Osteocyte (in vitro differentiated cells): ENCODE measurements at places on chromosomes 6 and 20. TPM values are rescaled to one million over a fixed set of nuclear protein-coding genes. Genes with fewer than 3 reads are reported as not detected.

ADGRF1 gene
- total RNA-seq: not detected in 2 replicates

PREX1 gene
- 22.2 and 24.2 TPM in 2 replicates for total RNA-seq

TMEM200A gene
- total RNA-seq: 11.2 and 11.5 TPM in 2 replicates

SIRPB2 gene
- not detected in 2 replicates for total RNA-seq

KCNQ5 gene
- total RNA-seq: 5.5 and 7.2 TPM in 2 replicates

SULF2 gene
- total RNA-seq: 39.1 and 40.4 TPM in 2 replicates

EFCAB8 gene
- 0.64 and 0.97 TPM in 2 replicates for total RNA-seq

AURKA gene
- total RNA-seq: 10.4 and 11.7 TPM in 2 replicates

RBPJL gene
- total RNA-seq: not detected in 2 replicates

- no peak overlapping the region for H3K4me3 ChIP-seq
- peak overlapping the region; percentile 91 for H3K27ac ChIP-seq
- H3K27me3 ChIP-seq: no peaks in the 10 kb centered on the region
- no peak for DNase-seq
- H3K36me3 ChIP-seq: no peaks in the 10 kb centered on the region
- H3K4me1 ChIP-seq: peaks cover 51% of the 10 kb centered on the region
Measured at GRCh38 chr6:42403421-42403820, 48.3 kb downstream of the TRERF1 start.

GRCh38 chr6:35209081-35209480 is 4.7 kb upstream of the SCUBE3 start:
- H3K4me3 ChIP-seq: no peak overlapping the region
- no peak for DNase-seq
- H3K4me1 ChIP-seq: peaks cover 6% of the 10 kb centered on the region
- H3K27me3 ChIP-seq: peaks cover 47% of the 10 kb centered on the region
- H3K36me3 ChIP-seq: no peaks in the 10 kb centered on the region
- H3K27ac ChIP-seq: no peak overlapping the region

DNA sequence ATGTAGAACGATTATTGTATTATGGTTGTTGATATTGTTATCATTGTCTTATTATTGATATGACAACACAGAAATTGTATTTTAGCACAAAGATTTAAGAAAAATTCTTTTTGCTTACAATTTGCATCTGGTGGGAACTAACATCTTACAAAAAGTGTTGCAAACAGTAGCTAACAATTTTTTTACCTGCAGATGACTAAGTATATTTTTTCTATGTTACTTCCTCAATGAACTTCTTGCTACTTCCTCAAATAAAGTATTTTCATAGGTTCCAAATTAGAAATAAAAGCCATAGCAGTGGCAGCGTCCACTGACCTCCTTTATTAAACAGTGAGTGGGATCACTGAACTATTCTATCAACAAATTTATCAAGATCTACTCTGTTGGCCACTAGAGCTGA is 847.0 kb downstream of the PHF3 start:
- no peak overlapping the region for H3K27ac ChIP-seq
- H3K4me1 ChIP-seq: no peaks in the 10 kb centered on the region
- DNase-seq: no peak
- H3K27me3 ChIP-seq: peaks cover 45% of the 10 kb centered on the region

GRCh38 chr6:88167352-88167937 is 1.3 kb upstream of the CNR1 start:
- H3K4me1 ChIP-seq: peaks cover 9% of the 10 kb centered on the region
- no peak overlapping the region for H3K27ac ChIP-seq
- H3K36me3 ChIP-seq: peaks cover 4% of the 10 kb centered on the region
- H3K27me3 ChIP-seq: peaks cover 64% of the 10 kb centered on the region

GRCh38 chr20:61126369-61127195 is 125.5 kb upstream of the CDH4 start:
- no peak overlapping the region for H3K4me3 ChIP-seq
- peak; percentile 76 for DNase-seq
- H3K36me3 ChIP-seq: no peaks in the 10 kb centered on the region
- no peaks in the 10 kb centered on the region for H3K27me3 ChIP-seq

- DNase-seq: no peak
- no peak overlapping the region for H3K27ac ChIP-seq
- H3K27me3 ChIP-seq: no peaks in the 10 kb centered on the region
- no peaks in the 10 kb centered on the region for H3K4me1 ChIP-seq
Measured at GRCh38 chr6:114452785-114453401, 110.1 kb upstream of the HS3ST5 start.

DNA sequence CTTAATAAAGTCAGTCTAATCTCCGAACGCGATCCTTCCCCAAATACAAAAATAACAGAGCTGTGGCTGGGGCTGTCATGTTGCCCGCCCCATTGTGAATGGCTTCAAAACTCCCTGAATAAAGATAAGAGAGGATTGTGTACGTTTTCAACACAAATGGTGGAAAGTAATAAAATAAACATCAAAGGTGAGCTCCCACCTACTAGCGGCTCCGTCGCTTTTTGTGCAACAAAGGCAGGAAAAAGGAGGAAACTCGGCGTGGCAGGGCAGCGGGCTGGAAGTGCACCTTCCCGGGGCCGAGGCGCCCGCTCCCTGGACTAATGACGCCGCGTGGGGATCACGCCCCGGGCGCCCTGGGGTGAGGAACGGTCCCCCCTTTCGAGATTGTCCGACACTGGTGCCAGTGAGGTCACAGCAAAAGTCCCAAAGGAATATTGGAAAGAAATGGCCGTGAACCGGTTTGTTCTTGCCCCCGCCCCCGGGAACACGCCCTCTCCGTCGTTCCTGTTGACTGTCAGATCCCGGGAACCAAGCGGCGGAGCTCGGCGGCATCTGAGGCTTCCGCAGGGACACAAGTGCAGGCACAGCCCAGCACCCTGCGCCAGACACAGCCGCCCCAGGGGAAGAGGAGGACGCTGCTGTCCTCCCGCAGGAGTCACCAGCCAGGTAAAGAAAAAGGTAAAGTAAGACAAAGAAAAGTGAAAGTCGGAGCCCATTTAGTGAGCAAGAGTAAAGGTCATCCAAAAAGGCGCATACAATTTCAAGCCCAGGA is 1.1 kb upstream of the FOXQ1 start:
- H3K36me3 ChIP-seq: peaks cover 2% of the 10 kb centered on the region
- H3K4me3 ChIP-seq: peak overlapping the region; percentile 76
- peaks cover 79% of the 10 kb centered on the region for H3K27me3 ChIP-seq
- DNase-seq: peak; percentile 84
- H3K4me1 ChIP-seq: peaks cover 18% of the 10 kb centered on the region

DNA sequence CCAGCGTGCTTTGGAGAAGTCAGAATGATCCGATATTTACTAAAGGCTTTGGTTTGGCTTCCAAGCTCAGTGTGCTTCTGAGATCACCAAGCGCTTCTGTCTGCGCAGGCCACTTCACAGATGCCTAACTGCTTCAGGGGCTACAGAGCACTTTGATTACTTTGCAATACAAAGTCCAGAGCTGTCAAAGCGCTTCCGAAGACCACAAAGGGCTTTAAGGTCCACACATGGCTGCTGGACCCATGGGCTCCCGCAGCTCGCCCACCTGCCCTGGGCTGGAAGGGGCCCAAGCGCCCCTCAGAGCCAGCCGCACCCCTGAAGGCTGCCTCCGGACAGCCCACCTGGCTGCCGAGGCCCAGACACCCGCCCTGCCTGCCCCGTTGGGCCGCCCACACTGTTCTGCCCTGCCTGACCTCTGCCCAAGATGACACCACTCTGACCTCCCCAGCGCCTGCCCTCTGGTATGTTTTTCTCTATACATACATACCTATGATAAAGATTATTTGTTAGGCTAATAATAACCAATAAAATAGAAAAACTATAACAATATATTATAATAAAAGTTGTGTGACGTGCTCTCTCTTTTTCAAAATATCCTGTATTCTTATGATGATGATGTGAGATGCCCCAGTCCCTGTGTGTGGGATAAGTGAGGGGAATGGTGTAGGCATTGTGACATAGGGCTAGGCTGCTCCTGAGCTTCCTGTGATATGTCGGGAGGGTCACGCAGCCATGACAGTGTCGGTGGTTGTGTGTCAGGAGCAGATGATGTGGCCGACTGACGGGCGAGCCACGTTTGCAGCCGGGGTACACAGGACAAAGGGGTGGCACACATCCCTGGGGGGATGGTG is 22.6 kb downstream of the DYNLT1 start:
- H3K4me1 ChIP-seq: no peaks in the 10 kb centered on the region
- H3K4me3 ChIP-seq: no peak overlapping the region
- H3K27ac ChIP-seq: no peak overlapping the region

DNA sequence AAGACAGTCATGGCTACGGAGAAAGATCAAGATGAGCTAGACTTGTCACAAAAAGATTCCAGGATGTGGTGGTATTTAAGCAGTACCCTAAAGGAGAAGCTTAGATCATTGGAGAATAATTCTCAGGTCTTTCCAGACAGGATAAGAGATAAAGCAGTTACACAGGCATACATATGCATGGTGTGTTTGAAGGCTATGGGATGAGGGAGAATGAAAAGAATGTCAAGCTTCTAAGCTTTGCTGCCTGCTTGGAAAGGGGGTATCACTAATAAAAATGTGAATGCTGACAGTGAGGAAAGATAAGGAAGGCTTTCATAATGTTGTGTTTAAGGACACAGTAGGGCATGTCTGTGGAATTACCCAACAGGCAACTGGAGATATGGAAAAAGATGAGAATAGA is 28.1 kb downstream of the RWDD2A start:
- no peak overlapping the region for H3K27ac ChIP-seq
- no peak overlapping the region for H3K4me3 ChIP-seq
- peaks cover 13% of the 10 kb centered on the region for H3K4me1 ChIP-seq
- no peaks in the 10 kb centered on the region for H3K27me3 ChIP-seq

GRCh38 chr20:11890331-11891076 is 27.2 kb upstream of the BTBD3 start:
- peak overlapping the region; percentile 76 for H3K4me3 ChIP-seq
- H3K27me3 ChIP-seq: peaks cover 4% of the 10 kb centered on the region
- peak; percentile 97 for DNase-seq
- peaks cover 28% of the 10 kb centered on the region for H3K4me1 ChIP-seq
- H3K27ac ChIP-seq: peak overlapping the region; percentile 32

DNA sequence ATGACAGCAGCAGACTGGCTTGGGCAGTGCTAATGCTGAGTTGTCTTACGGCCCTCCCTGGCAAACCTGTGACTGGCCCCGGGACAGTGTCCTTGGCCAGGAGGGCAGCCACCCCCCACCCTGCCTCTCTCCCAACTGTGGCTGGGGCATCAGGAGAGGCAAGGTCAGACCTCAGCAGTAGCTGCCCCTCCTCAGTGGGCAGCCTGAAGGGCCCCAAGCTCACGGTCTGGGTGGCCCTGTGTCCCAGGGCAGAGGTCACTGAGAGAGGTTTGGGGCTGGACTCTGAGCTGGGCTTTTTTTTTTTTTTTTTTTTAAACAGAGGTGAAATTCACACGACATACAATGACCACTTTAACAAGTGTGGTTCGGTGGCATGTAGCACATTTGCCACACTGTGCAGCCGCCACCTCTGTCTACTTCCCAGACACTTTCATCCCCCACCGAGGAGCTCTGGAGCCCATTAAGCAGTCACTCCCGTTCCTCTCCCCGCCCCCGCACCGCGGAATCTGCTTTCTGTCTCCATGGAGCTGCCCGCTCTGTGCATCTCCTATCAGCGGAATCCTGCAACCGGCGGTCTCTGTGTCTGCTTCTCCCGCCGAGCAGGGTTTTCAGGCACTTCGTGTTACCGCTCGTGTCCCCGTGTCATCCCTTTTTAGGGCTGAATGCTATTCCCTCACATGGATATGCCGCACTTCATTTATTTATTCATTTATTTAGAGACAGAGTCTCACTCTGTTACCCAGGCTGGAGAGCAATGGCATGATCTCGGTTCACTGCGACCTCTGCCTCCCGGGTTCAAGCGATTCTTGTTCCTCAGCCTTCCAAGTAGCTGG is 67.9 kb upstream of the GATA5 start:
- no peak overlapping the region for H3K4me3 ChIP-seq
- no peak for DNase-seq
- no peaks in the 10 kb centered on the region for H3K36me3 ChIP-seq
- H3K27me3 ChIP-seq: peaks cover 10% of the 10 kb centered on the region

DNA sequence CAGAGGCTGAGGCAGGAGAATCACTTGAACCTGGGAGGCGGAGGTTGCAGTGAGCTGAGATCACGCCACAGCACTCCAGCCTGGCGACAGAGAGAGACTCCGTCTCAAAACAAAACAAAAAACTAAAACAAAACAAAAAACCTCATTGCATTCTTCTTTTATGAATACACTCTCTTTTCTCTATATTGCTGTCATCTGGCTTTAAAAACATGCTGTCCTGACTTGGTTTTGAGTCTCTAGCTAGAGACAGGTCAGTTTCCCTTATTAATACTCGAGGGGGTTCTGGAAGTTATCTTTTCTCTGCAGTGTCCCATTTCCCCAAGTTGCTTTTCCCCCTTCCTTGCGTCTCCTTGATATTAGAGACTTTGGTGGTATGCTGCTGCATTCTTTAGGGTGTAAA is 50.9 kb downstream of the RIOK1 start:
- H3K27ac ChIP-seq: peak overlapping the region; percentile 78
- H3K4me1 ChIP-seq: peaks cover 28% of the 10 kb centered on the region
- H3K4me3 ChIP-seq: no peak overlapping the region
- H3K27me3 ChIP-seq: no peaks in the 10 kb centered on the region

DNA sequence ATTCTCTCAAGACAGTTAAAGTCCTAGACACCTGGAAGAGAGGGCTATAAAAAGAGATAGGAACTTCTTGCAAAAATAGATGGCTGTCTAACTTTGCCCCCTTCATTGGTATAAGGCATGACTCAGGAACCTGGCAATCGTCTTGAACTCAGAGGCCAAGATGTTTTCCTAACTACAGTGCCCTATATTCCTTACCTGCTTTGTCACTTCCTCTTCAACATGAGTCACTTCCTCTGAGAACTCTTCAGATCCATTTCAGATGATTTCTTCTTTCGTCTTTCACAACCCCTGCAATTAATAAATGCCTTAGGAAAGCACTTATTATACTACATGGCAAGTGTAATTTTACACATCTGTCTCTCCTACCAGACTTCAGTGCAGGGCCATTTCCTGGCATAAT is 83.5 kb downstream of the HAO1 start:
- DNase-seq: no peak
- no peak overlapping the region for H3K27ac ChIP-seq
- H3K27me3 ChIP-seq: no peaks in the 10 kb centered on the region
- no peaks in the 10 kb centered on the region for H3K4me1 ChIP-seq
- H3K4me3 ChIP-seq: no peak overlapping the region
- no peaks in the 10 kb centered on the region for H3K36me3 ChIP-seq

GRCh38 chr20:7596541-7596940 is 343.7 kb downstream of the HAO1 start:
- H3K36me3 ChIP-seq: no peaks in the 10 kb centered on the region
- H3K4me1 ChIP-seq: no peaks in the 10 kb centered on the region
- H3K4me3 ChIP-seq: no peak overlapping the region
- DNase-seq: no peak
- H3K27me3 ChIP-seq: no peaks in the 10 kb centered on the region

GRCh38 chr6:106370639-106371038 is 10.1 kb downstream of the CRYBG1 start:
- no peak overlapping the region for H3K4me3 ChIP-seq
- H3K27ac ChIP-seq: no peak overlapping the region
- no peaks in the 10 kb centered on the region for H3K36me3 ChIP-seq
- no peaks in the 10 kb centered on the region for H3K4me1 ChIP-seq
- H3K27me3 ChIP-seq: peaks cover 61% of the 10 kb centered on the region

GRCh38 chr6:151109869-151110575 is 129.7 kb upstream of the AKAP12 start:
- H3K36me3 ChIP-seq: no peaks in the 10 kb centered on the region
- no peak overlapping the region for H3K4me3 ChIP-seq
- H3K4me1 ChIP-seq: peaks cover 27% of the 10 kb centered on the region
- no peak for DNase-seq

- no peaks in the 10 kb centered on the region for H3K36me3 ChIP-seq
- H3K27ac ChIP-seq: no peak overlapping the region
- H3K4me1 ChIP-seq: no peaks in the 10 kb centered on the region
- H3K4me3 ChIP-seq: no peak overlapping the region
- no peaks in the 10 kb centered on the region for H3K27me3 ChIP-seq
- peak; percentile 75 for DNase-seq
Measured at GRCh38 chr20:24577271-24577909, 108.0 kb downstream of the SYNDIG1 start.

GRCh38 chr6:14772188-14772587 is 473.7 kb upstream of the JARID2 start:
- H3K36me3 ChIP-seq: no peaks in the 10 kb centered on the region
- H3K27me3 ChIP-seq: no peaks in the 10 kb centered on the region
- peaks cover 14% of the 10 kb centered on the region for H3K4me1 ChIP-seq
- no peak overlapping the region for H3K4me3 ChIP-seq
- H3K27ac ChIP-seq: no peak overlapping the region
- no peak for DNase-seq
